Activated CD4-positive, alpha-beta T cell treated with anti-CD3 and anti-CD28 coated beads, Interleukin-2, amount 50 U/mL, for 16 hours (primary cell): ENCODE measurements at places on chromosomes 3 and 15.

DNA sequence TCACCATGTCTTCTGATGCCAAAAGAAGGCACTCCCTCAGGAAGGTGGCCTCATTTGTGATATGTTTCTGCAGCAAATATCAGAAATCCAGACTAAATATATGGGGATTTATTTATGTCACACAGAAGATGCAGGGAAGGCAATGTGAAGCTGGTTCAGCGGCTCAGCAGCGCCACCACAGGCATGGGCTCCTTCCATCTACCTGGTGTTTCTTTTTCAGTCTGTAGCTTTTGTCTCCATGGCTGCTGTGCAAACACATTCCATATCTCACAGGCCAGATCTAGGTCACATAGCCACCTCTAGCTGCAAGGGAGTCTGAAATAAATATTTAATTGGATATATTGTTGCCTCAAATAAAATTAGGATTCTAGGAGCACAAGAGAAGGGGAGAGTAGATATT lies 502.1 kb upstream of the IL12A start:
- DNase-seq, result no peak

GRCh38 chr15:51335087-51335486 lies 3.3 kb downstream of the CYP19A1 start:
- DNase-seq, result no peak

- DNase-seq, result no peak
Measured at GRCh38 chr3:119611664-119612063, 14.0 kb downstream of the PLA1A start.

DNA sequence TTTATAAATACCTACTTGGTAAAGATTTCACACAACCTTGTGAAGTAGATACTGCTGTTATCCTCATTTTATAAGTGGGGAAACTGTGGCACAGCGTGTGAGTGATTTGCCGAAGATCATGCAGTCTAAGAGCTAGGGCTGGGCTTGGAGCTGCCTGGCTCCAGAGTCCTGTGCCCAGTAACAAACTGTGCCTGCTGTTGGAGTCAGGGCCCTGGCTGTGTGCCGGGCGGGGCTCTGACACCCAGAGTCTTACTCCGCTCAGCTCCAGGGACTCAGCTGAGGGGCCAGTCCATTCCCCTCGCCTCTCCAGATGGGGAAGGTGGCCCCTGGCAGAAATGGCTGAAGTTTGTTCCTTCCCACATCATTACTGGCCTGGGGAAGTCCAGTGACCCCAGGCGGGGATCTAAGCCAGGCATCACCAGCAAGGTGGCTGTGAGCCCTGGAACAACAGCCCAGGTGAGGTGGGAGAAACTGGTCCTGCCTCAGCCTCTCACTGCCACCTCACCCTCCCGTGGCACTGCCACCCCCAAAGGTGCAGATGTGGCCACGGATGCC lies 17.3 kb upstream of the PLXNA1 start:
- DNase-seq, result no peak

GRCh38 chr3:22364851-22365250 lies 613.8 kb upstream of the ZNF385D start:
- DNase-seq, result no peak

DNA sequence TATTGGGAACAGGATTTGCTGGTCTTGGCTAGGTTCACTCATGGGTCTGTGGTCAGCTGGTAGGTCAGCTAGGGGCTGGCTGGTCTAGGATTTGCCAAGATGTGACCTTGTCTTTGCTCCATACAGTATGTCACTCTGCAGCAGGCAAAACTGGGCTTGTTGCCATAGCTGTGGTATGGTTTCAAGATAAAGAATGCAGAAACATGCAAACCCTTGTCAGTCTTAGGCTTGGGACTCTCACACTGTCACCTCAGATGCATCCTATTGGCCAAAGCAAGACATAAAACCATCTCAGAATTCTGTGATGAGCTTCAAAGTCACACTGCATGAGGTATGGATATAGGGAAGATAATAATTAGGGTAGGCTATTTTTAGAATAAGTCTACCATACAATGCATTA lies 66.6 kb upstream of the TBC1D5 start:
- no peak for DNase-seq

- no peak for DNase-seq
Measured at GRCh38 chr3:17221529-17221928, 336.8 kb downstream of the PLCL2 start.

DNA sequence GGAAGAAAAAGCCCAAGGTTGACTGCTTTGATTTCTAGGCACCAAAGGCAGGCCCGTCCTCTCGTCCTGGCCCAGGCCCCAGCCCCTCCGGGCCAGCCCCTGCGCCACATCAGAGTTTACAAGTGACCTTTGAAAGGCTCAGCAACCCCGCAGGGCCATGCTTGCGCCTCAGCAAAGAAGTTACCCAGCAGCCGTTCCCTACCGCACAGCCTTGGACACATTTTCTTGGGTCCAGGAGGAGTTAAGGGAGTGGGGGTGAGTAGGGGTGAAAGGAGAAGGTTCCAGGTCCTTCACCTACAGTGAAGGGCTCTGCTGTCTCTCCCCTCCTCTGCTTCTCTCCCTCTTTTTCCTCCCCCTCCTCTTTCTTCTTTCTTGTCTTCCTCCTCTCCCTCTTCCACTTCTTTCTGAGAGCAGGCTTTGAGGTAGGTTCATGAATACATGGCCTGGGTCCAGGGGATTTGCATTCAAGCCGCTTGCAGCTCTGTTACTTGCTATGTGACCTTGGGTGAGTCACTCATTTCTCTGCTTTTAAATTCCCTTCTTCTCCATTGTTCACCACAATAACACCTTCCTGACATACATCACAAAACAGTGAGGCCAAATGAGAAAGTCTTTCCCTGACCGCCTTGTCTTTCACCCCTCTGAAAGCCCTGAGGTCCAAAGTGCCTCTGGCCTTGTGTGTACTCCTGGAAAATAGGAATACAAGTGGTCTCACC lies 223.3 kb upstream of the TPRG1 start:
- peak; percentile 20 for DNase-seq

GRCh38 chr3:61409638-61410037 lies 151.7 kb upstream of the PTPRG start:
- no peak for DNase-seq

DNA sequence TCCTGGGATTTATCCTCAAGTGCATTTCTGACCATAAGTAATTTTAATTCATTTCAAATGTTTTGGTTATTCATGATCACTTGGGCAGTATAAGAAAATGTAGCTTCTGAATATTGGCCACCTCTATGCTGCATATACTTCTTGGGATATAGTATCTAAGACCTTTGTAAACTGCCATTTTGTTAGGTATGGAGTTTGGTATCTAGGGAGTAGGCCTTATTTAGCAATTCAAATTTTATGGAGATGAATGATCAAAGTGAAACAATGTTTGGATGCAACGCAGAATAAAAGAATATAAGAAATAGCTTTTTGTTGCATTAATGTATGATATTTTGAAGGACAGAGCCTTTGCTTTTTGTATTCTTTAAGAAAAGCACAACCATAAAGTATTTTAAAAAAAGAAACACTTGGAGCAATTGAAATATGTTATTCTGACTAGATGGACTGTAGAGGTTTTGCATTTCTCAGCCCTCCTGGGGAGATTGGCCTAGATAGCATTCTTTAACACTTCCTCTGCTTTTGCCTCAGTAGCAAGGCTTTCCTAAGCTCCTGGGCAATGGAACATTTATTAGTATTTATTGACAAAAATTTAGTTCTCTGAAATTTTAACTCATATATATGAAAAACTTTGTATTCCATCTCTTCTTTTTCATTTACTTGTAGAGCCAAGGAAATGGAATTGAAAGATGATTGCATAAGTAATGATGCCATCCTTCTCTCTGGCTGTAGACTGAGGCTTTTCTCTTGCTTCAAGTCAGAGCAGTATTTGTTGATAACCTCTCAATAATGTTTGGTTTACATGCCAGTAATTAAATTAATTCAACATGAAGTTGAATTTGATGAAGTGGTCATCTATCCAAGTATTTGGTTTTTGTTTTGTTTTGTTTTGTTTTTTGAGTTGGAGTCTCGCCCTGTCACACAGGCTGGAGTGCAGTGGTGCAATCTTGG lies 61.8 kb upstream of the UTS2B start:
- no peak for DNase-seq

- no peak for DNase-seq
Measured at GRCh38 chr3:107993771-107994170, 97.1 kb downstream of the CD47 start.

DNA sequence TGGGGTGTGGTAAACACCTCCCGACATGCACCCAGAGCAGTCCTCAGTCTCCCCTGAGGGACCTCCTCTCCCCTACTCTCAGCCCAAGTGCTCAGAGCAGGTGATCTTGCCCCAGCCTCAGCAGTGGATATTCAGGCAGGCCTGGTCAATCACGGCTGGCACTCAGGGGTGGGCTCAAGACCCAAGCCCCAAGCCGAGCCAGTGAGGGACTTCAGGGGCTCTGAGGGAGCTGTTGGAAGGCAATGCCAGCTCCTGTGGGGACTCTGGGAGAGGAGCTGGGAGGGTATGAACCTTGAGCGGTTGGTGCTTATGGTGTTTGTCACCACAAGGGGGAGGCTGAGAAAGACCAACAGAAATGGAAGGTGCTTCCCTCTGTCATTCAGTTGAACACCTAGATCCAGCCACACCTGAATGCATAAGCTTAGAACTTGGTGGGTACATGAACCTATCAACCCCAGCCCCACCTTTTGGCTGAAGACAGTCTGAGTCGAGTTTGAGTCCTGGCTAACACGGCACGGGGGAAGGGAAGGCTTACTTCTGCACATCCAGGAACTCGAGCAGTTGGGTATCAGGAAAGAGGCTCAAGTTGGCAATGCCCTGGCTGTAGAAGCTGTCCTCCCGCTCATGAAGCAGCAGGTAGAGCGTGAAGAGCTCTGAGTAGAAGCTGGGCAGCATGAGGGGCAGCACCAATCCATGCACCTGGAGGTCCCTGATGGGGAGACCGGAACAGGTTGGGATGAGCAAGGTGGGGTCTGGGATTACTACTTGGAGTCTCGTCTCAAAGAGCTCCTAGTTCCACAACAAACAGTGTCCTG lies 19.2 kb downstream of the ALS2CL start:
- DNase-seq, result no peak

DNA sequence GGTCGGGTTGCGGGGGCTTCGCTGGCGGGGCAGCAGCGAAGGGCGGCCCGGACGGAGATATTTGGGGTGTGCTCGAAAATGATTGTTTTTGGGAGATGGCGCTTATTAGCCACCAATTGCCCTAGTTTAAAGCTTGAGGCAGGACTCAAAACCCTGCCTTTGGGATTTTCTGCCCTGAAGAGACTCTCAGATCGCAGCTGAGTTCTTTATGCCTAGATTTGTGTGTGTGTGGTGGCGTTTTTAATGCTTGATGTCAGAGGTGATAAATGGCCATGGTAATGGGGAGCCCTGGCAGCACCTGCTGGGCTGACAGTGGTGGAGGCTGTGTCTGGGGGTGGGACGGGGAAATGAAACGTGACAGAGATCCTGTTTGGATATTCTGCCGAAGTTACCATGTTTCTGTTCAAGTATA lies 604 bp downstream of the KCTD6 start:
- DNase-seq, result peak; percentile 29

DNA sequence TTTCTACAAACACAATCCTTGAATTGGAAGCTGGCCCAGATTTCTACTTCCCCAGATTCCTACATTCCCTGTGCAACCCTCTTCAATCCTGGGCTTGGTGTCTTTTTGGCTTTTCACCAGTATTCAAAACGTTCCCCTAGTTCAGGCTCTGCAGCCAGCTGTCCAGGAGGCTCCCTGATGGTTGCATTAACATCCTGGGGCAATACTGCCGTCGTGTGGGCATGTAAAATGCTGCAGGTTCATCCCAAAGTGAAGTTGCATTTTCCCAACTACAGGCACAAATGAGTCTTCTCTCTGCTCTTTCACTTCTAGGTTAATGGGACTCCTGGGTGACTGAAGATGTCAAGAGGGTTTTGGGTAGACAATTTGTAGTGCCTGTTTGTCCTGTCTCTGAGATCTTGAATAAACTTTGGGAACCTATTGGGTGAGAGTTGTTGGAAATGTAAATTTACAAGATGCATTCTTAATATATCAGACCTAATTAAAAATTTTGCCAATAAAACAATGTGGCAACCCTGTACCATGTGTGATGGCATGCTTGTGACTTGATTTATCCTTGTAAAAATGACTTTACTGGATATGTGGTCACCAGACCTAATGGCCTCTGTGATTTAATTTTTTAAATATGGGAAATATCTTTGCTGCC lies 28.6 kb downstream of the SOX14 start:
- DNase-seq, result peak; percentile 12

DNA sequence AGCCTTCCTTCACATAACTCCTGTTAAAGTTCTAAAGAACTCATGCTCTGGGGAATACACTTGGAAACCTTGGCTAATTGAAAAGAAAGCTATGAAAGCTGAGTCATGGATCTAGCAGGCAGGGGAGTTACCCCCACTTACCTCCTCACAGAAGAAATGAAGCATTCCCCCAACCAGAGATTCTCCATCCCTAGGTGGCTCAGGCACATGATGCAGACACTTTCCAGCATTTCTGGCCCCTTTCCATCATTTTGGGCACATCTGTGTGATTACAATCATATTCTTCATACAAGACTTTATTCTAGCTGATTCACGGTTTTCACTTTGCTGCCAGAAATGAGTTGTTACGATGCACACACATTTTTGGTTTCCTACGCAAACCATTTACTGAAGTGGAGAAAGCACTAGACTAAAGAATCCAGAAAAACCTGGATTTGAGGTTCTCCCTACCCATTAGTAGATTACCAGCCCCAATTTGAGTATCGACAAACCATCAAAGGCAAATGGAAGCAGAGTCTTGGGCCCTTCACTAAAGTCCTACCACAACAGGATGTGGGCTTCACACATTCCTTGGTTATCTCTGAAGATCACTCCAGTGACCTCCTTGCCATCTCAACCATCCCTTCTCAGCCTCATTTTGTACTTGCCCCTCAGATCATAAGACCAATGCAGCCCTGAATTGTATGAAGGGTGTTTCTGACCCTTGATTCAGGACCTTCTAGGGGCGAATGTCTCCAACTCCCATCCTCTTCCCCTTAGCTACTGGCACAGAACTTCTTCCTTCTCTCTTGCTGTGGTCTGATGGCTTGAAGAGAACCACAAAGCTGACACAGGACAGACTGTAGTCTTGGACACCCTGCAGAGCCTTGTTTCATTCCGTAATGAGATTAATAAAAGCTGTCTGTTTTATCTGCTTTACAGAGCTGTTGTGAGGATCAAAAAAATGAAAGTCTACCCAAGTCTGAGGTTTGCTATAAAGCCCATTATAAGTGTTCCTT lies 42.5 kb upstream of the SNRK start:
- peak; percentile 2 for DNase-seq

- no peak for DNase-seq
Measured at GRCh38 chr3:173920386-173920785, 522.8 kb downstream of the NLGN1 start.

DNA sequence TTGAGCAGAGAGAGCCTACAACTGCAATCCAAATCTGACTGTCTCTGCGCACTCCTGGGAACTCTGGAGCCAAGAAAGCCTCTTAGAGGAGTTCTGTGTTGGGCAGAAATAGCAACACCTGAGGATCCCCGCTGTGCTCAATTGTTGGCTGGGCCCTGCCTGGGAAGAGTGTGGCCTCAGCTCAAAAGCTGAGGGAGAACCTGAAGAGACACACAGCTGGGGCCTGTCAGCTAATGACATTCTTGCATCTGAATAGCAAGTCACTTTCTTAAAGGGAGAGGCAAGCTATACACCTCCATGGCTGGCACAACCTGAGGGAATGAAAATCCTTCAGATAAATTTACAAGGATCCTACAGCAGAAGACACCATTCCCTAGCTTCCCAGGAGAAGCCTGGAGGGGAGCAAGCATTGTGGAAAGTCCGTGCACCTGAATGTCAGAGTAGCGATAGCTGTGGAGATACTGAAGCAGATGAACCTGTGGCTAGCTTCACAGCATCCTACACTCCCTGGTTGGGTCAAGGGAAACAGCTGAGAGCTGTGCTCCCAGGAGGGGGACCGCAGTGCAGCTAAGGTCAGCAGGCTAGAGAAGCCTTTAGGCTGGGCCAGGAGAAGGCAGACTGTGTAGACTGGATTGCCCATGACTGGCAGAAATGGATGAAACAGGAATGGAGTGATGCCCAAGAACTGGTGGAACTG lies 159.9 kb upstream of the PFN2 start:
- DNase-seq, result no peak
